NCI-H524 (cell line): ENCODE measurements at places on chromosomes 2 and 18.

DNA sequence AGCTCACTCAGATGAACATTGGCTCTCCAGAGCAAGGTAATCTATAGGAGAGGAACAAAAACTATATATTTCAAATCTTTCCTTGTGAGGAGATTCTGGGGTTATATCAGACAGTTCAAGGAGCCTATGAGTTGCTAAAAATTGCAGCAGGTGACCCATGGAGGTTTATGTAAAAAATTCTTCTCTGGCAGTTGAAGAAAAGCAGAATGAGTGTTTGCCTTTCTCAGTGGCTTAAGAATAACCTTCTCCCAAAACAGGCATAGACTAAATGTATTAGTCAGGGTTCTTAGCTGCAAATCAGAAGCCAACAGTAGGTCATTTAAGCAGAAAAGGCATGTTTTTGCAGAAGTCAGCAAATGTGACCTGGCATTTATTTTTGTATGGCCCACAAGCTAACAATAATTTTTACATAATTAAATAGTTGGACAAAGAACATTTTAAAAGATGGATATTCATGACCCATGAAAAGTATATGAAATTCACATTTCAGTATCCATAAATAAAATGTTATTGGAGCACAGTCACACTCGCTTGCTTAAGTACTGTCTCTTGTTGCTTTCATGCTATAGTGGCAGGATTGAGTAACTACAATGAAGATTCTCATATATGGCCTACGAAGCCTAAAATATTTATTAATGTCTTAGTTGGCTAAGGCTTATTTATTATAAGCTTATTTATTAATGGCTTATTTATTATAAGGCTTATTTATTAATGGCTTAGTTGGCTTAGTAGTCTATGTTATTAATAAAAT is 93.4 kb upstream of the TLK1 start:
- DNase-seq, result no peak

- DNase-seq, result no peak
Observed at GRCh38 chr2:42764096-42764495, at the start of gene OXER1. TSS of gene OXER1 (minus strand) at chr2:42764135. CDS start at chr2:42764062, 73 bp downstream.

DNA sequence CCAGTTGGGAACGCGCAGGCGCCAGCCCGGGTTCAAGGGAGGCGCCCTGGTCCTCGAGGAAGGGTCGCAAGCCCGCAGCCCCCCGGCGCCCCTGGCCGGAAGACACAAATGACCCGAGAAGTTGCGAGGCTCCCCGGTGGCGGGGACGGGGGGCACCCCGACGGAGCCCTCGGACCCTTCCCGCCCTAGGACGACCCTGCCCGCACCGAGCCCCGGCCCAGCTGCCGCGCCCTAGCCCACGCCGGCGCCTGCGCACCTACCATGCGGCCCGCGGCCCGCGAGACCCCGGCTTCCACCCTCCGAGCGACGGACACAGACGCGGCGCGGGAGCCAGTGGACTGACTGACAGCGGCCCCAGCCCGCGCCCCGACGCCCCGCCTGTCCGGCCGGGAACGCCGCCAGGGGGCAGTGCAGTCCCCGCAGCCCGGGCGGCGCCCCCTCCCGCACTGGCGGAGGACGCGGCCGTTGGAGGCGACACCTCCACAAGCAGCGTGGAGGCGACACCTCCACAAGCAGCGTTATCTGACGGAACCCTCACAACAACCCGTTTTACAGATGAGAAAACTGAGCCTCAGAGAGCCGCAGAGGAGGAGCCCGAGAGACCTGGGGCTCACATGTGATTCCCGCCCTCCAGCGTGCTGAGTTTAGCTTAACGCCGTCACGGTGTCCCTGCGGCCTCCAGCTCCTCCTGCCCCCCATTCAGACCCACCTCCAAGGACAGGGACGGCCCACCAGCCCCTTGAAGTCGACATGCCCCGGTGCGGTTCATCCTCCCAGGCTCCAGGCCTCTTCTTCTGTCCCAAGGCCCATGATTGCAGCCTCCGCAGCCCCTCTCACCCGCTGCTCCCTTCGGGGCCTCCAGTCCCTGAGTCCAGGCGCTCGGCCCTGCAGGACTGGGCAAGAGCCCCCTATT is at the start of gene NMUR1:
NMUR1 (minus strand) TSS at position 347 of the 913 bp plus-strand sequence; CDS start at position 263, 84 bp downstream.
- DNase-seq, result no peak

- no peak for DNase-seq
Observed at GRCh38 chr2:121001641-121002040, 266.0 kb downstream of the GLI2 start.

GRCh38 chr18:35463050-35463449 is 34.7 kb downstream of the INO80C start:
- DNase-seq, result no peak

DNA sequence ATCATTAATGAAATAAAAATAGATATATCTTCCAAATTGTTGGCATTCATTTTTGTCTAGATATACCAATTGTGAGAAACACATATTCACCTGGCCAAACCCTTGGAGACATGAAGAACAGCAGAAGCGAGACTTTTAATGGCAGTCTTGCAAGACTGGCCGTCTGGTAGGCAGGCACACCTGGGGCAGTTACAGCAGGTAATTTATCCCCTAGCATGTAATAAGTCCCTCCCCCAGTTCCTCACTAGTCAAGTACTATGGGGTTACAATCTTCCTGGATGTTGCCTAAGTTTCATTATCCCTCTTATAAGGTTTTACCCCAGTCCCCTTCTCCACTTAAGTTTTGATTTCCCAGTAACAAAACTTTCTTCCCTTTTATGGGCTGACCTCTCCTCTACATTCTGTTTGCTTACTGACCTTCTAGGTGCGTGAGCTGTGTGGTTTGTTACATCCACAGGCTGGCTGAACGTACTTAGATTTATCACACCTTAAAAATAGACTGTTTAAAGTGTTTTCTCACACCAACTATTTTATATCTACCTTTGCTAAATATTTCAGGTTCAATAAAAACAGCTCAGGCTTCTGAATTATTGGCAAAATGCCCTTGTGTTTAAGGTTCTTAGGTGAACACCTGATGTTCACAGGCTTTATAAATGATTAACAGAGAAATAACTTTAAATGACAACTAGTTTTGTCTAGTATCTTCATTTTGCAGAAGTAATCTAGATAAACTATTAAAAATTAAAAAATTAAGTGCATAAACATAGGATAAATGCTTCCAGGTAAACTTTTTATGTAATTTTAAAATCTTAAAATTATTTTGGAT is 365.0 kb upstream of the TFPI start:
- DNase-seq, result no peak

- no peak for DNase-seq
Observed at GRCh38 chr2:26274058-26274613, 29.4 kb downstream of the HADHB start.
